Stimulated activated CD4-positive, alpha-beta T cell treated with anti-CD3 and anti-CD28 coated beads, Interleukin-2, amount 100 ng/mL, for 24 hours (primary cell): ENCODE measurements at places on chromosomes 12 and 14.

DNA sequence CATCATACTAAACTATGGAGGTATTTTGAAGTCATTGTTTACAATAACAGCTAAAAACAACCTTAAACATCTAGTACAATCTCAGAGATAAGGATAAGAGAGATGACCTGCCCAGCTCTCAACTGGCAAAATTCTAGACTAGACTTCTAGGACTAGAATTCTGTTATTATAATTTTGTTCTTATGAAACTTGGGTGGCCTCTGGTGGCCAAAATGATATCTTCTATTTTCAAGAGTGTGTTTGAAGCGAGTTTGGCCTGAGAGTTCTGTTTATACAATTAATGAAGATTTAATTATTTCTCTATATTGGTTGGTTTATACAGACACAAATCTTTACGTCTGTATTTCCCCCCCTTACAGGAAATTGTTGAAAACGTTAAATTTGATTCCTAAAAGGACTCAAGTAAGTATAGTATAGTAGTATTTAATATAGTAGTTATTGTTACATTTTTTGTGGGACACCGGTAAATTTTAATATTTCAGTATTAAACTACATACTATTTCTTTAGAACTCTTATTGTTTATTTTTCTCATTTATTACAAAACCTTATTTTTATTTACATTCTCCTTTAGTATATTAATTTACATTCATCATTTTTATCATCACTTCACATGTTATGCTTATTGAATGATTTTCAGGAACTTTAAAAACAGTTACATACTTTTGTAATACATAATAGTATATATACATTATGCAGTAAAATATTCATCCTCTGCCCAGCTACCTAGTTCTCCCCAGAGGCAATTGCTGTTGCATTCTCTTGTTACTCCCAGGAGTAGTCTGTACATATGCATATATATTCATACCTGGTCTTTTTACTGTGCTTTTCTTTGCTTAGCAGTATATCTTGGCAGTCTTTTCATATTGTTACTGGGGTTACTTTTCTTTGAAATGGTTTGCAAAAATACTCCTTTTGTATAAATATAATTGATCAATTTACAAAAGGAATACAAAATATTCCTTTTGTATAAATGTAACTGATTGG is 6.6 kb downstream of the PPHLN1 start:
- peak; percentile 25 for DNase-seq

- no peak for DNase-seq
Observed at GRCh38 chr12:76489737-76490136, 69.8 kb downstream of the OSBPL8 start.

DNA sequence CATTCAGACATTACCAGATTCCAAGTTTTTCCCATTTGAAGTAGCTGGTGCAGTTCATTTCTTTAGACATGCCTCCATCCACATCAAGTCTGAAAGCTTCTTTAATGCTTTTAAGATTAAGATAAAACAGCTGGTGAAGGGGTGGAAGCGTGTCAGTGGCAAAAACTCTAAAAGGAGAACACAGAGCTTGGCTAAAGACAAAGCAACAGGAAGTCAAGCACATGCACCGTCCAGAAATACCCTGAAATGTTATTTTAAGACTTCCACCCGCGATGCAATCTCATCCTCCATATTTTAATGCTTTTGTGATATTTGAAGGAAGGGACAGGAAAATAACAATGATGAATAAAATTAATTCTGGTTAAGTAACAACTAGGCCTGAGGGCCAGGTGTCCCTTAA is 31.8 kb downstream of the PPM1H start:
- DNase-seq = no peak

GRCh38 chr14:83607682-83608081 is 1922.3 kb upstream of the FLRT2 start:
- DNase-seq = no peak

GRCh38 chr14:78700236-78700635 is 530.1 kb downstream of the NRXN3 start:
- no peak for DNase-seq

DNA sequence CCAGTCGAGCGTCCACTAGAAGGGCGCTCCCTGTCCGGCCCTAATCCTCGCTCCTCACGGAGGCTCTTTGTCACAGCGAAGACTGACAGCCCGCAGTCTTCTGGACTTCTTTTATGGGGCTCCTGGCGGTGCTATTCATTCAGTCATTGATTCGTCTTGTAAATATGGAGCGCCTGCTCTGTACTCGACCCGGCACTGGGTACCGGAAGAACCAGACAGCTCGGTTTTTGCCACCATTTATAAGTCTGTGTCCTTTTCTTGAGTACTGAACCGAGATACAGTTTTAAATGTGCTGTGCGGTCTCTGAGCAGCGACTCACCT is 570 bp downstream of the DMAC2L start:
- no peak for DNase-seq

GRCh38 chr12:9625019-9625418 is 17.3 kb upstream of the KLRB1 start:
- DNase-seq = no peak

GRCh38 chr12:39935839-39936238 is 170.0 kb downstream of the SLC2A13 start:
- DNase-seq = no peak

DNA sequence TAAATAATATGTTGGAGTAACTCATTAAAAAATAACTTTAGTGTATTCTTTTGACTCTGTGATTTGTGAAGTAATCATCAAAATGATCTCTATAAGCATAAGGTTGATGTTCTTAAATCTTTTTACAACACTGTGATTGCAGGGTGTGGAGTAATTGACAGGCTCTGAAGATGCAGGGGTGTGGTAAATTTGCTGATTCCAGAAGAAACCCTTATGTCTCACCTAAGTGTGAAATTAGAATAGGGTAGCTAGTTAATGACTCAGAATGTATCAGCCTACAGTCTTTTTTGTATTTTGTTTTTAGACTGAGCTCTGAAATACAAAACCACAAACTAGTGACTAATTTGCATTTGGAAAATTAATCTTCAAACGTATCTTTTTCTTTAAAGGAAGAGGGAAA is 5.9 kb downstream of the PRPF39 start:
- DNase-seq = no peak

- no peak for DNase-seq
Observed at GRCh38 chr12:93050026-93050747, 121.1 kb upstream of the EEA1 start.

DNA sequence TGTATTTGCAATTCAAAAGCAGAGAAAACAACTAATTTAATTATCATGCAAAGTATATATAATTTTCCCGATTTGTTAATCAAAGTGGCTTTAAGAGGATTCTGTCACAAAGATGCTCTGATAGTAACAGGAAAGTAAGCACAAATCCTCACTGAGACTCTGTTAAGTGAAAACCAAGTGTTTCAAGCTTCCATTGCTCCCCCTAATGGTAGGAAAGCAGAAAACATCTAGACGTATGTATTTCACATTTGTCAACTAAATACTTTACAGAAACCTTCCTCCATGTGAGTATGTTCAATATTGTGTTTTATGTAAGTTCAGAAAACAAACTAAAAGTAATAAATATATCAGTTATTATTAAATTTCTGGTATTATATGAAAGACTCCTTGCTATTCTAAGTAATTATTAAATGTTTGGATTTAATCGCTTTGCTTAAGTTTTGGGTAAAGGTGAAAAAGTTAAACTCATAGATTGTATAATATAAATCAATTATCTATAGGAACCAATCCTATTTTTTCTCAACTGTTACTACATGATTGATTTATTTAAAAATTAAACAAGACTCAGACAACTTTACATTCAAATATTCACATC is 1.5 kb upstream of the NTS start:
- DNase-seq = no peak

GRCh38 chr14:61176686-61177085 is 104.5 kb downstream of the TMEM30B start:
- DNase-seq = no peak

GRCh38 chr12:120136093-120136770 is 19.7 kb upstream of the RAB35 start:
- no peak for DNase-seq

DNA sequence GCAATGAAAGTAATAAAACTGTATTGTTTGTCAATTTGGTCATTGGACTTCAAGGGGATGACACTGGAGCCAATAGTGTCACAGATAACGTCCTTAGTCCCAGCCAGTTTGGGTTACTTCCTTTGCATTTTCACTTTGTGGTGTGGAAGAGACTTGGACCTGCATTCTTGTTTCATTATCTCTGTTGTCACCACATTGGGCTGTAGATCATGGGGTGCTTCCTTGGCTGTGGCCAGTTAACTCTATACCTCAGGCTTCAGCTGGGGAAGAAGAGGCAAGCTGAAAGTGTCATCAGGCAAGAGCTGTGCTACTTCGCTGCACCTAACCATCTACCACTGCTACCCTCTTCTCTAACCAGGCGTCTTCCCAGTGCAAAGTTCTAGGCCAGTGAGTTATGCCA is 15.1 kb upstream of the CISTR start:
- DNase-seq = no peak

DNA sequence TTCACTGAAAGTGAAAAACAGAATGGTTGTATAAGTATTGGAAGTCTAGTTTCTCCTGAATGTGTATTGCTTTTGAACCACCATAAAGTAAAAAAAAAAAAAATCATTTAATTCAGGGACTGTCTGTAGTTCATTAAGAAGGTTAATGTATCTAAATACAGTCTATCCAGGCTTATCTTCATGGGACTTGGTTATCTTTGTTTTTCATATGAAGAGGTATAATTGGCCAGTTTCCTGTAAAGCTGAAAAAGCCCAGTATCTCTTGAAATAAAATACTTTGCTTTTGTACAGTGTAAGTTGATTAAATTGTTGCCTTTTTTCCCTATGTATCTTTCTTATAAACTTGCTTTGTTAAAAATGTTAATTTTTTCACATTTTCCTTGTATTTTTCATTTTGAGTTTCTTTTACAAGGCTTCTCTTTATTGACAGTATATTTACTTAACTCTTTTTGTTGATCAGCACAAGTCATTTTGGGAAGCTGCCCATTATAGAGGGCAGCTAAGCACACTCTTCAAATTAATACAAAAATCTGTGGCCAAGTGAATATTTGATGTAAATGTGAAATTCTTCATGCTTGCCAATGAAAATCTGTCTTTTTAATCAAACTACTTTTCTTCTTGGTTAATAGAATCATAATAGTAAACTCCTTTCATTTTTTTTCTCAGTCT is 156.0 kb downstream of the TMTC3 start:
- no peak for DNase-seq

- DNase-seq = peak; percentile 29
Observed at GRCh38 chr14:24398653-24399446, at the start of gene NYNRIN. Gene NYNRIN (plus strand): TSS chr14:24399003. CDS start chr14:24399247, 244 bp downstream.
